Stimulated activated CD4-positive, alpha-beta T cell treated with anti-CD3 and anti-CD28 coated beads, Interleukin-4, amount 100 ng/mL, for 4 hours (primary cell): ENCODE measurements at places on chromosomes 1 and 21.
A peak's percentile ranks its signal among the peaks of the same experiment; 100 is the strongest.

- no peak for DNase-seq
These were observed 51.7 kb upstream of the ACADM start for GRCh38 chr1:75672528-75673393.

DNA sequence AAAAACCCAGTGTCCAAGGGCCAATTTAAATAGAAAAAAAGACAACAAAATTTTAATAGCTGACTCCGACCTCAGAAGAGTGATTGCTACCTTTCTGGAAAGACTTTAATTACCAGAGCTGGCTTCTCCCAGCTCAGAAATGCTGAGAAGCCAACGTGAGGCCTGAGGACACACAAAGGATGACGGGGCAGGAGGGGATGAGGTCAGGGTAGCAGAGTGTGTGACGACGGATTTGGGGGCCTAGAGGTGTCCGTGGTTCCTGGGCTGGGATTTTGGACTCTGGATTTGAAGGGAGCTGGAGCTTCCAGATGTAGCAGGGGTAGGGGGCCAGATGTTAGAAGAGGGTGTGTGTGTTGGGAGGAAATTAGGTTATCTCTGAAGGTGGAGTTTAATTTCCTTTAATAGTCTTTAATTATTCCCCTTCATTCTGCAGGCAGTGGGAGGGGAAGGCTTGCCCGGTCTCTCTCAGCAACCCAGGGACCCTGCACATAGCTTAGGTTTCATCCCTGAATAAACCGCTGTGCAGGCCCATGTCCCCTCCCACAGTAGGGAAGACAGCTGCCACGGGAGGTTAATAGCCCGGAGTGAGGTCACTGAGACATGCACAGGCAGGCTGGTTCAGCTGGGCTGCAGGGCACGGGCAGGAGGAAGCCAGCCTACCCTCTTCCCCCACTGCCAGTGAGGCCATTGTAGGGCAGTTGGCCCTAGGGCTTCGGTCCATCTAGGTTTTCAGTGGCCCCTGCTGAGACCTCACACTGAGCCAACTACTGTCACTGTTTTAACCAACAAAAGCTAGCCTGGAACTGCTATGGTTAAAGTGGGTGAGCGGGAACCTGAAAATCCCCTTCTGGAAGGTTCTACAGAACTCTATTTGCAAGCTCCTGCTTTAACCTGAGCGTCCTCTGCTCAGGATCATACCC lies 3.8 kb upstream of the PADI3 start:
- DNase-seq = no peak

DNA sequence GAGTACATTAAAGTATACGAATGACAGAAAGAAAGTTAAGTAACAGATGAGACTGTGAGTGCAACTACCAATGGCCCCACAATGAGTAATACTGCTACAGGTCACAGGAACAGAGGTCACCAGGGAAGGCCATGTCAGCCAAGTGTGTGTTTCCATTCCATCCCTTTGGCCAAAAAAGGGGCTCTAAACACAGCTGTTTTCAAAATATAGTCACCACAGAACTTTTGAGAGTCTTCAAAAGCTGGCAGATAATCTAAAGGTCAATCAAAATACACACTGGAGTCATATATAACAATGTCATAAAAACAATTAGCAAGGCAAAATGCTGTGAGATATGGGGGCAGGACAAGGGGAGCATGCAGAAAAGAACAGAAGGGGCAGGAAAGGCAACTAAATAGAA lies 10.2 kb downstream of the USP24 start:
- DNase-seq = no peak

DNA sequence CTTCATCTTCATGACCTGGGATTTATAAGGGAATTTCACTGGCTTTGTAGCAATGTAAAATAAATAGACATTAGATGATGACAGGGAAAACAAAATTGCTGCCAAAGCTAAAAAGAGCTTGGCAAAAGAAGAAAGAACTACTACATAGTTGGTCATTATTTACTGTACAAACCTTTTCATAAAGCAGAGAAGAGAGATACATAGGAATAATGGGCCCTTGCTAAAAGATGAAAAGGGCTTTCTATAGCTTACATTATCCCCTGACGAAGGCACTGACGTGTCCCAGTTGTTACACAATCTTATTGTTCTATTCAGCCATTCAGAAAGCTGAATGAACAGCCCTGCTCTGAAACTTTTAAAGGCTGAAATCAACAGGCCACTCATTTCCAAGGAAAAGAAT lies 57.1 kb downstream of the ZC3H11B start:
- no peak for DNase-seq

DNA sequence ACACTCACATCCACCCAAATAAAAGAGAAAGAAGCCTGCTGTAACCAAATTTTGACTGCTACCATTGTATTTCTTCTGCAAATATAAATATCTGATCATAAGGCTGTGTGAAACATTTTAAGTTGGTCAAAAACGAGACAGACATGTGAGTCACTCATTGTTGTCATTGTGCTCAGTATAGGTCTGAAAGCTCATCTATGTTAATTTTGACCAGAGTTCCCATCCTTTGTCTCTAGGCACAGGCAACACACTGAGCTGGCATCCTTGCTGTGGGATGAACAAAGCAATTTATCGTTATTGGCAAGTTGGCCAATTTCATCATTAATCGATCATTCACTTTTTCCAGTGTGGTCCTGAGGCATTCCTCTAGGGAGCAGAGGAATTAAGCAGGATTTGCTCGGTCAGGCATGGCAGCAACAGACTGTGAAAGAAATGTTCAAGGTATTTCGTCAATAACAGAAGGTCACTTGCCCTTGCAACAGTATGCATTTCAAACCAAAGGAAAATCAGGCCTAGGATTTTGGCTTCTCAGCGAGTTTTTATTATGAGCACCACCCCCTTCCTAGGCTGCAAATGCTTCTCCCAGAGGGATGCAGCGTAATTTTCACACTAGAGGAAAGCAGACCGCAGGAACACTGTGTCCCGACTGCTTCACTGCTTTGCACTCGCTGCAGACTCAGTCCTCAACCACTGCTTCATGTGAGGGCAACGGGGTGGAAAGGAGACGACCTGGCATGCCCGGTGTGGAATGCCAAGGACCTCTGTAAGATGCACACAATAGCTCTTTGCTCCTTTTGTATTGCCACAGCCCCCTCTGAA lies 87.9 kb upstream of the SMYD2 start:
- DNase-seq = no peak

- DNase-seq = no peak
These were observed 101.3 kb upstream of the ARTN start for GRCh38 chr1:43832255-43832654.

- DNase-seq = peak; percentile 36
These were observed 9.1 kb downstream of the TTC22 start for GRCh38 chr1:54791880-54792522.

DNA sequence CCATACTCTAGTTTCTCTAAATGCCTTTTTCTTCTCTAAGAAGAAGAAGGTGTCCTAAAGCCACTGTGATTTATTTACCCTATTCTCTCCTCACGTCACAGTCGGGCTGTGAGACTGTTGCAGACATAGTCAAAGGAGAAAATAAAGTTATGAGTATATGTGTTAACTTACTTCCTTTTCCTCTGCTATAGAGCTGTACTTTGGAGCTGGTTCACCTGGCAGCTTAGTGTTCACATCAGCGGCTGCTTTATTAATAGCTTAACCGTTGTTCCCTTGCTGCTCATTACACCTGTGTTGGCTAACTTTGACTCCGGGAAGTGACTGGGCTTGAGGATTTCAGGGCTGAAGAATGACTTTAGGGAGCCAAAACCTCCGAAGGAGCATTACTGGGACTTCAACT lies 3.6 kb downstream of the PFKFB2 start:
- no peak for DNase-seq

GRCh38 chr1:214454569-214455396 lies 96.6 kb downstream of the PTPN14 start:
- no peak for DNase-seq

- no peak for DNase-seq
These were observed 45.4 kb downstream of the SLC45A1 start for GRCh38 chr1:8363186-8363766.

- DNase-seq = no peak
These were observed 550.6 kb downstream of the PTBP2 start for GRCh38 chr1:97271916-97272788.

DNA sequence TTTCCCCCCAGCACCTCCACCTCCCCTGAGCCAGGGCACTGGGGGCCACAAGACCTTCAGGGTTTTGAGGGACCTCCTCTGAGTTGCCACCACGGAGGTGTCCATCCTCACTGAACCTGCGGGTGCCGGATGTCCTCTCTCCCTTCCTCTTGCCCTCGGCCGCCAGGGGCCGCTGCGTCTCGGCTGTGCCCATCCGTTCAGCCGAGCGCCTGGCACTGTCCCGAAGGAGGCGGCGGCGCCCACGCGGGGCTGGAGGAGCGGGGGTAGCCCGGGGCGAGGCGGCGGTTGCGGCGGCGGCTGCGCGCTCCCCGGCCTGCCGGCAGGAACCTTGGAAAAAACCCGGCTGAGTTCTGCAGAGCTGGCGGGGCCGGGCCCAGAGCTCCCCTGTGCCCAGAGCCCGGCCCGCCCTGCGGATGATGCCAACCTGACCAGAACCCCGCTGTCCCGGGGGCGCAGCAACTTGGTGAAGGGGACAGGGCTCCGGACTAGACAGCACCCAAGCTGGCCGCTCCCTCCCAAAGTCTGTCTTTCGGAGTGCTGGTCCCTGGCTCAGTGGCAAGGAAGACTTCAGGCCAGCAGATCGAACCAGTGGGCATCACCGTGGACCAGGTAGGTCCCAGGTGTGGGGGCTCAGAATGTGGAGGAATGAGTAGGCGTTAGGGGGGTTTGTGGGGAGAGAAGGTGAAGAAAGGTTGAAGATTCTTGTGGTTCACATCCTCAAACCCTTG lies 3.7 kb upstream of the PPM1J start:
- DNase-seq = peak; percentile 79

DNA sequence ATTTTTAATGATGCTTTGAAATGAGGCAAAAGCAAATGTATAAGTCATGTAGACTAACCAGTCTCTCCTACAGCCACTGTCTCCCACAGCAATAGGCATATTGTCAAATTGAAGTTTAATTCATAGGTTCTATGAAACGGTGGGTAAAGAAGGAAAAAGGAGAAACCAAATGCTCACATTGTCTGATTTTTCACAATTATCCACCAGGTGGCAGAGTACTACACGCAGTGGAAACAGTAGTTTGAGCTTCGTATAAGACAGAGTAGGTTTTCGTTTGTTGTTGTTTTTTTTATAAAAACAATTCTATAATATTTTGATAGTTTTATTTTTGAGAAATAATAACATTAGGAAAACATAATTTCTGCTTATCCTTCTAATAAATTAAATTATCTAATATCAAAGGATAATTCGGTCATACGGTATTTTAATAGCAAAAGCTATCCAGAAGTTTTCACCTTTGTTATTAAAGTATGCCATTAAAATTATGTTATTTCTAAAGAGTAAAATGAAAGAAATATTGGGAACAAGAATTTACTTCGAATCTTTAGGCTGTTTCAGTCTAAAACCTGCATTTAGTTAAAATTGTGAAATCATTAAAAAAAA lies 39.1 kb downstream of the TYW3 start:
- DNase-seq = no peak

DNA sequence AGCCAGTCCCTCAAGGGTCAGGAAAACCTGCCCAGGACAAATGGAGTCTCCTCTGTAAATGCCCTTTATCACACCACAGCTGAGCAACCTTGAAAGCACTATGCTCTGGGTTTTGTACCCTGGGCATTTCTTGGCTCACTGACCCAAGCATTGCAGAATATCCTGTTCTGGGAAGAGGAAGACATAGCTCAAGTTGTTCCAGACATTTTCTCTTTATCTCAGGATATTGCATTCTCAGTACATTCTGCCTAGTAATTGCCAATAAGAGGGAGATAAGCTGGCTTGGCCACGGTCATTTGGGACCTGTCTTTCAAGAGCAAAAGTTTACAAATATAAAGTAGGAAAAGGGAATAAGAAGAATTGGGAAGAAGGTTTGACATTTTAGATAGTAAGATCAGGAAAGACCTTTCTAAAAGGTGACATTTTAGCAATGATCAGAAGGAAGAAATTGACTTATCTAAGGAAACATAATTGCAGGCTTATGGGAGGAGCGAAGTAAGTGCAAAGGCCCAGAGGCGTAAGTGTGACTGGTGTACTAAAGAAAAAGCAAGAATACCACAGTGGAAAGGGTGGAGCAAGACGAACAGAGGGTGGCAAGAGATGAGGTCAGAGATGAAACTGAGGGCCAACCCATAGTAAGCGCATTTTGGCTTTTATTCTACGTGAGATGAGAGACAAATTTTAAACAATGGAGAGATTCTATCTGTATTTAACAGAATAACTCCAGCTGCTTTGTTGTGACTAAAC lies 394.0 kb upstream of the CXADR start:
- no peak for DNase-seq

GRCh38 chr21:37700641-37701202 lies 215.5 kb downstream of the KCNJ6 start:
- no peak for DNase-seq

DNA sequence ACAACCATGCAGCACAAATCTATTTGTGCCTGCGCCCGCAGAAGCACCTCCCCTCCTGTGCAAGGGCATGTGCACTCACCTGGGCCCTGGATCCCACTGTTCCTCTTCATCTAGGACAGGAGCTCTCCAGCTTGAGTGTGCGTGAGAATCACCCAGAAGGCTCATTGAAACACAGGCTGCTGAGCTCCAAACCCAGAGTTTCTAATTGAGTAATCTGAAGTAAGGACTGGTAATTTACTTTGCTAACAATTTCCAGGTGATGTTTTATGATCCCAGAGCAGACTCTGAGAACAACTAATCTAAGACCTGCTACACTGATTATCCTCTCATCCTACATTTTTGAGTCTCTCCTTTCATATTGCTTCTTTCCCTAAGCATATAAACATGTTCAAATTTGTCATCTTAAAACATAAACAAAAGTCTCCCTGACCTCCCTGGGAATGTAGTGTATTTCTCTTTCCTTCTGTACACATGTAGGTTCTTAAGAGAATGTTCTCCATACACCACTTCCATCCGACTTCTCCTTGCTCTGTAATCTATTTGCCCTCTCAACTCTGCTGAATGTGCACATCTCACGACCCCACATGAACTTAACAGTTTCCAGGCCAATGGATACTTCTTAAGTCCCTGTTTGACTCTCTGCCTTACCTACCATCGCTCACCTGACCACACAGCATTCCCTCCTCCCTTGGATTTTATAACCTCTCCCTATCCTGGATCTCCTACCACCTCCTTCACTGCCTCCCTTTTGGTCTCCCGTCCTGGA lies 522.5 kb downstream of the SMYD3 start:
- DNase-seq = no peak

GRCh38 chr1:228373681-228374571 lies 32.7 kb downstream of the TRIM11 start:
- no peak for DNase-seq

- no peak for DNase-seq
These were observed 87.1 kb upstream of the ACTRT2 start for GRCh38 chr1:2934156-2934540.

DNA sequence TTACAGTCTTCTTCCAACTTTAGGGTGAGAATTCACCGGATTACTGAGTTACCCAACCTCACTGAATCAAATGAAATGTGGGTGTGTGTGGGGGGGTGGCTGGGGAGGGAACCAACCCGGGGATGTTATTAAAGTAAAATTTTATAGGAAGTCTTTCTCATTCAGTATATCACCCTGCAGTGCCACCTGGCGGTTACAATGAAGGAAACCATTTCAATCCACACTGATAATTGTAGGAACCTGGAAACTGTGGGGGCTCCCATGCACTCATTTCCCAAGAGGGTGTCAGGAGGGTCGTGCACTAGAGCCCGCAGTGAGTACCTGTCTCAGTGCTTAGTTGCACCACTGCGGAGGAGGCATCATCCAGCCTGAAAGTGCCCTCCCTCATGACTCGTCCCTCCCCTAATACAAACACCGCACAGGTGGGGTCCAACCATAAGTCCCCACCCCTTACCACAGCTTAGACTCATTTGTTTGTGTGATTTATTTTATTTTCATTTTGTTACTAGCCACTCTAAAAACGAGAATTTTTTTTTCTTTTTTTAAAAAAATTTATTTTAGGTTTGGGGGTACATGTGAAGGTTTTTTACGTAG lies 29.1 kb upstream of the IGSF5 start:
- DNase-seq = peak; percentile 3
